Activated CD4-positive, alpha-beta T cell treated with anti-CD3 and anti-CD28 coated beads, Interleukin-2, amount 50 U/mL, for 16 hours (primary cell): ENCODE measurements at places on chromosomes 4 and X.

- no peak for DNase-seq
Observed at GRCh38 chrX:44946771-44947170, 73.8 kb downstream of the KDM6A start.

DNA sequence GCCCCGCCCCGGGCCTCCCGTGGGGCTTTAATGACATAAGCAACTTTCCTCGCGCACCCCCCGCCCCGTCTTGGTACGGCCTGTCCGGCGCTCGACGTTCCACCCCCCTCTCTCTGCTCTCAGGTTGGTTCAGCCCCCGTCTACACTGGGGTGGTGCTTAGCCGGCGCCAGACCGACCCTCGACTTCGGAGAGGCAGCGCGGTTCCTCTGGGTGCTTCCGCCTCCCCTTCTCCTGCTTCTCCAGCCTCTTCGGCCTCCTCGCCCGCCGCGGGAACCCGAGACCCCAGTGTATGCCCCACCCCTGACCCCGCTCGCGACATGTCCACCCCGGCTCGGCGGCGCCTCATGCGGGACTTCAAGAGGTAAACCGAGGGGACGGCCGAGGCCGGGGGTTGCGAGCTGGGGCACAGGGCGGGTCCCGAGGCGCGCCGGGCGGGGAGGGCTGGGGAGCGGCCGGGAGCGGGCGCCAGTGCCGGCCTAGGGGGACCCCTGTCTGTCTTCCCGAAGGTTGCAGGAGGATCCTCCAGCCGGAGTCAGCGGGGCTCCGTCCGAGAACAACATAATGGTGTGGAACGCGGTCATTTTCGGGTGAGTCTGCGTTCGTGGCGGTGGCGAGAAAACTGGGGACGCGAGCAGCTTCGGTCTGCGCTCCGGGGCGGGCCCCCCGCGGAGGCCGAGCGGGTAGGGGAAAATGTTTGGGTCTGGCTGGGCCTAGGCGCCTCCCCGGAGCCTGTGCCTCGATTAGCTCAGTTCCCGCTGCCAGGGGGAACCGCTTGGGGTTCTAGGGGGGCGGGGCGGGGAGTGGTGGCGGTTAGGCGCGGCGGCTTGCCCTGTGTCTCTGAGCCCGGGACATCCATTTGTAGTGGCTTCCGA lies at the start of gene UBE2A:
TSS of gene UBE2A (plus strand) at position 170 of the 873 bp plus-strand sequence. CDS start at position 319, 149 bp downstream.
- peak; percentile 88 for DNase-seq

- DNase-seq = peak; percentile 60
Observed at GRCh38 chr4:88033309-88033708, 25.9 kb downstream of the PKD2 start.

- no peak for DNase-seq
Observed at GRCh38 chrX:45191820-45192409, 8.8 kb downstream of the DIPK2B start.

GRCh38 chr4:97317201-97317600 lies 826.1 kb downstream of the STPG2 start:
- DNase-seq = no peak

DNA sequence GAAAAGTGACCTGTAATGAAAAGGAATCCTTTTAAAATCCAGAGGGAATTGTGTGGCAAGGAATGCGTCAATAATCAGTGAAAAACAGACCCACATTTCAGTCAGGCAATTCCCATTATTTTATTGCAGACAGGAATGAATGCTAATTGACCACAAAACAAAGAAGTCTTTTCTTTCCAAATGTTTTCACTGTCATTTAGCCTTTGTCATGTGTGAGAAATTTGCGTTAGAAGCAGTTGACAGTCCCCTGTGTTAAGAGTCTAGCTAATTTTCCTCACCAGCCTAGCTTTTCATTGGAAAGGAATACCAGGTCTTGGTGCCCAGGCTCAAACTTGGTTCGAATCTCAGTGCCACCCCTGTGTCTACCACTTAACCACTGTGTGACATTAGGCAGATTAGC lies 83.4 kb downstream of the KIT start:
- DNase-seq = no peak
